ENCODE measurements at places on chromosomes 16 and 17. TPM values are rescaled to one million over a fixed set of nuclear protein-coding genes. Genes with fewer than 3 reads are reported as not detected.

Gene AIPL1
- not detected for polyA plus RNA-seq

Gene TAC4
- polyA plus RNA-seq, result not detected

Gene SNX20
- 62.6 TPM for polyA plus RNA-seq

Gene WNT3
- polyA plus RNA-seq, result 0.07 TPM

Gene ZPBP2
- polyA plus RNA-seq, result not detected

Gene COG7
- polyA plus RNA-seq, result 9.6 TPM

Gene CBX2
- not detected for polyA plus RNA-seq

Gene TBC1D28
- polyA plus RNA-seq, result not detected

Gene KRTAP9-2
- polyA plus RNA-seq, result not detected

Gene TMEM132E
- 0.28 TPM for polyA plus RNA-seq

Gene CCL3
- not detected for polyA plus RNA-seq

Gene B3GNT9
- polyA plus RNA-seq, result 0.78 TPM

Gene NOS2
- polyA plus RNA-seq, result not detected

Gene TP53TG3F
- polyA plus RNA-seq, result not detected

Gene NLRC5
- 122 TPM for polyA plus RNA-seq

Gene PRCD
- not detected for polyA plus RNA-seq

Gene PPY
- polyA plus RNA-seq, result not detected

Gene ITGAL
- 135 TPM for polyA plus RNA-seq

Gene ARHGAP23
- not detected for polyA plus RNA-seq

Gene DCTPP1
- 75.0 TPM for polyA plus RNA-seq

Gene PRSS8
- not detected for polyA plus RNA-seq

Gene MYCBPAP
- not detected for polyA plus RNA-seq

Gene SOST
- polyA plus RNA-seq, result not detected

Gene SHCBP1
- 0.07 TPM for polyA plus RNA-seq

Gene ST3GAL2
- 22.5 TPM for polyA plus RNA-seq

Gene KRT13
- polyA plus RNA-seq, result not detected

Gene ST6GALNAC2
- not detected for polyA plus RNA-seq

Gene HOXB9
- not detected for polyA plus RNA-seq

Gene KRTAP2-2
- not detected for polyA plus RNA-seq

Gene COPZ2
- polyA plus RNA-seq, result 0.99 TPM

Gene SMG1
- 16.0 TPM for polyA plus RNA-seq

Gene SOX9
- polyA plus RNA-seq, result not detected

Gene NXPH3
- not detected for polyA plus RNA-seq

Measured in naive thymus-derived CD4-positive, alpha-beta T cell (primary cell).